Progenitor cell of endocrine pancreas (in vitro differentiated cells): ENCODE measurements at places on chromosomes 7 and 10. TPM values are rescaled to one million over a fixed set of nuclear protein-coding genes. Genes with fewer than 3 reads are reported as not detected.

- no peak overlapping the region for H3K4me3 ChIP-seq
- no peak overlapping the region for H3K27ac ChIP-seq
- H3K4me1 ChIP-seq = peaks cover 16% of the 10 kb centered on the region
These were observed 2.3 kb downstream of the AQP1 start for GRCh38 chr7:30913821-30914515.

DNA sequence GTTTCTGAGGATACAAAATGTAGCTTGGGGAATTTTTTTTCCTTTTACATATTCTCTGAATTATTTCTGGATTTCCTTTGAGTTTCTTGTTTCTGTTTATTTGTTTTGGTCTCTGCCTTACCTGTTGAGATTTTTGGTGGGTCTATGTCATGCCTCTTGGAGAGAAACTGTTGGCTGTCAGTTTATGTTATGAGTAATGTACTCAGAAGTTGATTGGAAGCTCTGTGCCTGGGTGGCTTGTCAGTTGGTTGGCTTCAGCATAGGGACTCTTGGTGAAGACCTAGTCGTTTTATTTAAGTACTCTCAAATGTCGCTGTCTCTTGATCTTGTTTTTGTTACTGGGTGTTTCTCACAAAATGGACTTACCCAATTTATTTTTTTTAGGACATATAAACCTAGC is 132.4 kb downstream of the CDK14 start:
- H3K4me3 ChIP-seq = no peak overlapping the region
- H3K4me1 ChIP-seq = peaks cover 40% of the 10 kb centered on the region
- peaks cover 42% of the 10 kb centered on the region for H3K36me3 ChIP-seq

- H3K36me3 ChIP-seq = no peaks in the 10 kb centered on the region
- no peaks in the 10 kb centered on the region for H3K4me1 ChIP-seq
- DNase-seq = no peak
- peaks cover 13% of the 10 kb centered on the region for H3K27me3 ChIP-seq
- no peak overlapping the region for H3K27ac ChIP-seq
These were observed 300.6 kb downstream of the PLXNA4 start for GRCh38 chr7:132275416-132276233.

DNA sequence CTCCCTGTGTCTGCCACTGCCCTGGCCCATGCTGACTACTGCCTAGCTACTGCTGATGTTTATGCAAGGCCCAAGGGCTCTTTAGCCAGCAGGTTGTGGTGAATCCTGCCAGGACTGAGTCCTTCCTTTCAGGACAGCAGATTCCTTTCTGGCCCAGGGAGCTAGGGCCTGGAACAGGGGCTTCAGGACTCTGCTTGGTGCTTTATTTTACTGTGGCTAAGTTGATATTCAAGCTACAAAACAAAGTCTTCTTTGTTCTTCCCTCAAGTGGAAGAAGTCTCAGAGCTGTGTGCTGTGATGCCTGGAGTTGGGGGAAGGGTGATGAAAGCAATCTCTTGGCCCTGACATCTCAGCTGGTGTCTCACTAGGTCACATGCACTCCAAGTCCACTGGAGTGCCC is 66.2 kb upstream of the NME8 start:
- H3K27me3 ChIP-seq = no peaks in the 10 kb centered on the region
- H3K4me3 ChIP-seq = no peak overlapping the region
- no peak for DNase-seq
- H3K4me1 ChIP-seq = peaks cover 12% of the 10 kb centered on the region

DNA sequence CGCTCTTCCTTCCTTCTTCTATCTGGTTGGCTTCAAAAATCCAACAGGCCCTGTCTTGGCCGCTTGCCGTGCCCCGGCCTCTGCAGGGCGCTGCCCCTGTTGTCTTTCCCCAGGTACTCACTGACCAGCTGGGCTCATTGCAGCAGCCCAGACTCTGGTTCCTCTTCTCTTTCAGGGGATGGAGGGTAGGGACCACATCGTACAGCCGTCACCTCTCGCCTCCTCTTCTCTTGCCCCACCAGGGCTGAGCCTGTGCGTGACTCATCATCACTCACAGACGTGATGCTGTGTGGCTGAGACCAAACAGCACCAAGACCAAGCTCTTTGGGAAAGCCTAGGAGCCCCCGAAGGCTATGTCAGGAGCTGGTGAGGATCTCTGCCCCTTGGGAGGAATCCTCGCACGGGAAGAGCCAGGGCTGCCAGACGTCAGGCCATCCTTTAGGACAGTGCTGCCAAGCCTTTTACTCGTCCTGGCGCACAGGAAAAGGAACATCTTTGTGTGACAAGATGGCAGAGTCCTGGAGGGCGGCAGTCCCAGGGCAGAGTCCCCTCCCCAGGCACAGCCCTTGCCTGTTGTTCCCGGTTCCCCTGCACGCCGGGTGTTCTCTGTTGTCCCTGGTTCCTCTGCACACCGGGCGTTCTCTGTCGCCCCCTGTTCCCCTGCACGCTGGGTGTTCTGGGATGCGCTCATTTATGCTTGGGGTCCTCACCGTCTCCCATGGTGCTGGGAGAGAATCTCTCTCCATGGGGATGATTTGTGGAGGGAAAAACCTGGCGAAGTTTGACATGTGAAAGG is 188.5 kb upstream of the SHH start:
- peaks cover 8% of the 10 kb centered on the region for H3K4me1 ChIP-seq
- no peaks in the 10 kb centered on the region for H3K36me3 ChIP-seq
- peaks cover 43% of the 10 kb centered on the region for H3K27me3 ChIP-seq
- no peak overlapping the region for H3K4me3 ChIP-seq

GRCh38 chr7:134584290-134584689 is 35.4 kb downstream of the AKR1B15 start:
- H3K36me3 ChIP-seq = no peaks in the 10 kb centered on the region
- H3K27ac ChIP-seq = no peak overlapping the region
- no peak overlapping the region for H3K4me3 ChIP-seq
- DNase-seq = no peak
- peaks cover 2% of the 10 kb centered on the region for H3K4me1 ChIP-seq

IL2RA gene
- not detected in 2 replicates for total RNA-seq

JCAD gene
- 13.4 and 15.8 TPM in 2 replicates for total RNA-seq

HOXA11 gene
- not detected in 2 replicates for total RNA-seq
